Left lung (tissue), 14 donors: ENCODE measurements at places on chromosomes 12 and 14. TPM values are rescaled to one million over a fixed set of nuclear protein-coding genes. Genes with fewer than 3 reads are reported as not detected.

NANOG gene
- 0.21 TPM for total RNA-seq

RTL1 gene
- total RNA-seq: not detected

ARF6 gene
- 89.0 TPM for total RNA-seq

MSRB3 gene
- total RNA-seq: 48.4 TPM

COL2A1 gene
- 0.06 TPM for total RNA-seq

TAS2R20 gene
- 1.6 TPM for total RNA-seq

B4GALNT1 gene
- 2.0 TPM for total RNA-seq

EML5 gene
- total RNA-seq: 1.8 TPM

KRT6C gene
- not detected for total RNA-seq

GRCh38 chr12:14984766-14985285 lies 12.0 kb downstream of the PDE6H start:
- DNase-seq: no peak

DNA sequence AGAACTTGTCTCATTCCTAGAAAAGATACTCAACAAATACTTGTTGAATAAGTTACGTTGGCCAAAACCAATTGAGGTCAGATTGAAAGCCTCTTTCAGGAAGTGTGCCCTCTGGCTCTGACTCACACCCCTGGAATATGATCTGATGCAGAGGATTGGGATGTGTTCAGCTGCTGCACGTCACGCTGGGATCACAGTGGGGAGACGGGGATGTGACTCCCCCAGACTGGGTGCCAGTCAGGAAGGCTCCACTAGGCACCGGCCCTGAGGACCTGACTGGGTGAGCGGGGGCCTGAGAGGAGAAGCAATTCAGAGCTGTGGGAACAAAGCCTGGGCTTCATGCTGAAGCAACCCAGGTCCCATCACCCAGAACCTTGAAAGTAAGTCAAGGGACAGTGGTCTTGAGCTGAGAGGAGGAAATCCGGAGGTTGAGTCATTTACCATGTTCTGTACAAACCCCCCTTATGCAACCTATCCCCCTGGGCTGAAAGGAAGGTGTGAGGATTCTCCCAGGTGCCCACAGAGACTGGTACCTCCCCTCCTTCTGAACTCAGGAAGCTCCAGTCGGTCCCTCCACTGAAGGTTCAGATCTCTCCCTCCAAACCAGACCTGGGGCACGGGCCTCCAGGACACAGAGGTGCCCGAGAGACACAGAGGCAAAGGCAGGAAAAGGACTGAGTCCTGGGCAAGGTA lies 3.9 kb downstream of the CEBPE start:
- DNase-seq: no peak

GRCh38 chr14:69703047-69704039 lies 63.6 kb upstream of the SRSF5 start:
- no peak for DNase-seq

- no peak for DNase-seq
Observed at GRCh38 chr12:121099779-121100178, 32.9 kb upstream of the P2RX7 start.

DNA sequence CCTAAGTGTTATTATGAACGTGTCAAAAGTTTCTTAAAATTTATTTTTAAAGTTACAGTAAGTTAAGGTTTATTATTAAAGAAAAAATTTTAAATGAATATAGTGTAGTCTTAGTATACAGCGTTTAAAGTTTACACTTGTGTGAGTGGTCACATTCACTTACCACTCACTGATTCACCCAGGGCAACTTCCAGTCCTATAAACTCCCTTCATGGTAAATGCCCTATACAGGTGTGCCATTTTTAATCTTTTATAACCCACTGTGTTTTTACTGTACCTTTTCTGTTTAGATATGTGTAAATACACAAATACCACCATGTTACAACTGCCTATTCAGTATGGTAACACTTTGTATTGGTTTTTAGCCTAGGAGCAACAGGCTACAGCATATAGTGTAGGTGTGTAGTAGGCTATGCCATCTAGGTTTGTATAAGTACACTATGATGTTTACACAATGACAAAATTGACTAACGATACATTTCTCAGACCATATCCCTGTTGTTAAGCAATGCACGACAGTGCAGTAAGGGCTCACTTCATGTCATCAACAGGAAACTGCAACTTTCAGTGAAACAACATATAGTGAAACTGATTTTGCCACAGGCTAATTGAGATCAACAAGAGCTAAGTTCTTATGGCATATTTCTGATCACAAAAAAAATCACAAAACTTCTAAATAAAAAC lies 112.0 kb upstream of the TMCC3 start:
- no peak for DNase-seq

DNA sequence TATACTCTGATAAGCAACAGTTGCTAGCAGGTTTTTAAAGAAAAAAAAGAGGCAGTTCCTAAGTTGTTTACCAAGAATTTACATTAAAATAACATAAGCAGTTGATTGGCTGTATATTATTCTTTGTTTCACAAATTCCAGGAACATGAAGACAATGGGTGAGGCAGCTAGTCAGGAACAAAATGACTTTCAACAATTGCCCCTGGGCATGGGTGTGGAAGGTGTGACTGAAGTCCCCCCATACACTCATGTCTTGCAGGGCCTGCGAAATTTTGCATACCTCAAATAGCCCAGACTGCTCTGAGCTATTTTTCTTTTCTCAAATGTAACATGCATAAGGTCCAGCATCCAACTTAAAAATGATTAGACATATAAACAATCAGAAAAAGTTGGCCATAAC lies 267.2 kb upstream of the DIO3 start:
- no peak for DNase-seq

- DNase-seq: no peak
Observed at GRCh38 chr14:68413509-68413908, 379.4 kb downstream of the ZFP36L1 start.

DNA sequence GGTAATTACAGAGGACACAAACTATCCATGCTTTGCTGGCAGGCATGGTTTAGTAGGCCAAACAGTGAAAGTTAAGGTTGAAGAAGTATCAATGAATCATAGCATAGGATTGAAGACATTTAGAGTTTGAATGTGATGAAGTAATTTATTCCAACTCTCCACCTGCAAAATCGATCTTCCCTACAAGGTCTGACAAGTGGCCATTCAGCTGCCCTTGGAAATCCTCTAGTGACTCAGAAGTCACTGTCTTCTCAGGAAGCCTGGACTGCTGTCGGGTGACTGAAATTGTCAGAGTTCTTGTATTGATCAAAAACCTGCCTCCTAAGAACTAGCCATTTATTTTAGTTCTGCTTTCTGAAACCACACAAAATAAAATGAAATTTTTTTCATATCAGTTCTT lies 17.7 kb upstream of the STXBP6 start:
- DNase-seq: no peak

DNA sequence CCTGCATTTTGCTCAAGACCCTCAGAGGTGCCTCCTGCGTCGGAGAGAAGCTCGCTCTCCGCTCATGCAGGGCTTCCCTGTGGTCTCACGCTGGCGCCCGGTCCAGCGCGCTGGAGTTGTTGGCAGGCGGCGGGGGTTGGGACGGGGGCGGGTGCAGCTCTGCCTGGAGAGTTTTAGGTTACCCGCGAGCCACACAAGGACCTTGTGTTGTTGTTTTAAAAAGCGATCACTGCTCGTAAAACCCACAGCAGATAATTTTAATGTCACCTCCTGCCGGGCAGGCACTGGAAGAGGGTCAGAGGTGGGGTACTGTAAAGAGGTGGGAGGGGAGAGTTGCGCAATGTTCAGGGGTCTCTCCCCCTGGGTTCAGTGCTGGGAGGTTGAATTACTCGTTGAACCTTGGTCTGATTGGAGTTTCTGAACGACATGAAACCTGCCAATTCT lies 850 bp downstream of the SMOC1 start:
- no peak for DNase-seq

DNA sequence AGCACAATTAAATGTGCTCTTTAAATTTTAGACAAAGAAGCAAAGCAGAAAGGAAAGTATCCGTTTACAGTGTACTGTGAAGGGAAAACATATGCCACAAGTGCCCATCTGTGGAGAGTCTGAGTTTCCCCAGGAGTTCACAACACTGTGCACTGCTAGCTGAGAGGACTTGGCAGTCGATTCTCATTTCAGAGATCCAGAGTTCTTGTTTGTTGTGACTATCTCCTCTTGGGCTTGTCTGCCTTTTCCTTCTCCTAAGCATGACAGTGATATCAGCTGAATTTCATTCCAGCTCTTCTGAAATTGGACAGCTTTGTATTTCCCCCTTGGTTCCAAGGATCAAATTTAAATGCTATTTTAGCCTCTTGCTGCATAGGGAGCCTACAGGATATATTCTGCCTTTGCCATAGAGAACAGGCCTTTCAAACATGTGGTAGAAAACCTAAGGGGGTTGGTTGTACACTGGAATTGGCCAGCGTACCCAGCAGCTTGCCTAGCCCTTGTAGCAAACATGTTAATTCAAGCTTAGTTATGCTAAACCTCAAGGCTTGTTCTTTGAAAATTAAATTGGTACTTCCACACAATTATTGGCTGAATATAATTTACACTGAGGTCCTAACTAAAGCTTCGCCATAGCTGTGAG lies 259.2 kb upstream of the NOVA1 start:
- DNase-seq: no peak

GRCh38 chr12:16473610-16474326 lies 126.3 kb downstream of the MGST1 start:
- DNase-seq: no peak

DNA sequence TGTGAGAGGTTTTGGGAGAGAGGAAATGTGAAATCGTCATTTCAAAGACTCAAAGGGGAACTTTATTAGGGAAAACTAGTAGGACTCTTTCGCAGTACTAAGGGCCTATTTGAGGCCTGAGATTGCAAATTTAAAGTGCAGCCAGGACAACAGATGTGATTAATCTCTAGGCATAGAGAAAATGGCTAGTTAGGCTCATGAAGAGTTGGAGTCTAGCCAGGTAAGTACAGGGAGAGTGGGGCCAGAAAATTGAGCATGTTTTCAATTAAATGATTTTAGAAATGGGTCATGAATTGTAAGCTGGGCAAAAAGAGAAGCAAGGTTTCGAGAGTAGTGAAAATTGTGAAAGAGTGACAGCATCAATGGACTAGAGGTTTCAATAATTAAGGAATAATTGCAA lies 91.9 kb upstream of the LMNTD1 start:
- no peak for DNase-seq

DNA sequence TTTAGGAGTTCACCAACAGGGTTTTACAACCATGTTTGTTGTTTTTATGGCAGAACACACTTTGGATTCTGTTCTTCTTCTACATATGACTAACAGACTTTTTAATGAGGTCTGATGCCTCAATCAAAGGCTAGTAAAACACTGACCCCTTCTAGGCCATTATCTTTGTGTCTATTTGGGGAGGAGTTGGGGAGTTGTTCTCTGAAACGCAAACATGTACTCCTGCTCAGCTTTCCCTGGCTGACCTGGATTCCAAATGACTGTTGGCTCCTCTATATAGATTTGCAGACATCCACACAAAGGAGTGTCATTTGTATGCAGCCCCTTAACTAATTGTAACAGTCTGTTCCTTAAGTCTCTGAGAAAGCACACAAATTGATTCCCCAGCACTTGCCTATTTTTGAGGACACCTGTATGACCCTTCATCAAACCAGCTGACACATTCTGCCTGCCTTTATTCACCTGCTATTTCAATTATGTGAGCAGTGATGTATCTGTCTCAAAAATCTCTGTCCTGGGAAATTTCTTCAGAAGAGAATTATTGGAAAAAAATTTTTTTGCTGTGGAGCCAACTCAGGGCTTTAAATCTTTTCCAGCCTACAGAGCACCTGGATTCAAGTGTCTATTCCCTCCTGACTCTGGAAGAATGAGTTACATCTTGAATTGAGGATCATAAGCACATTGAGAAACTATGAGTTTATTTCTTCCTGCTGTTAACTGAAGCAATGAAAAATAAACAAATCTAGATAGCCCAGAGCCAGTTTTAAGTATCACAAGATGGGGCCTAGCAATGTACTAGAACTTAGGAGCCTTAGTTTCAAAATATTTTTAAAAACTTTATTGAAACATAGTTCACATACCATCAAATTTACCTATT lies 417.2 kb downstream of the RAD51B start:
- no peak for DNase-seq

DNA sequence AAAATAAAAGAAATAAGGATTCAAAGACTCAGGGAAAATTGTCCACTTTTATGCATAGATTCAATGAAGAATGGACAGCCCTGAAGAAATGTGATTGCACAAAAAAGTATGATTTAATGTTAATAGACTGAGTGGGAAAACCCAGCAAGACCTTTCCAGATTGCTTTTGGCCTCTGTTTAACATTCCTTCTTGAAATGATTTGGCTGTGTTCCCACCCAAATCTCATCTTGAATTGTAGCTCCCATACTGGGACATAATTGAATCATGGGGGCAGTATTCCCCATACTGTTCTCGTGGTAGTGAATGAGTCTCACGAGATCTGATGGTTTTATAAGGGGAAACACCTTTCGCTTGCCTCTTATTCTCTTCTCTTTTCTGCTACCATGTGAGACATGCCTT lies 1316.9 kb upstream of the SEL1L start:
- no peak for DNase-seq

- DNase-seq: peak; percentile 29
Observed at GRCh38 chr12:130161261-130162243, 712 bp upstream of the FZD10 start.

- DNase-seq: no peak
Observed at GRCh38 chr14:27929797-27930347, 836.7 kb upstream of the FOXG1 start.

DNA sequence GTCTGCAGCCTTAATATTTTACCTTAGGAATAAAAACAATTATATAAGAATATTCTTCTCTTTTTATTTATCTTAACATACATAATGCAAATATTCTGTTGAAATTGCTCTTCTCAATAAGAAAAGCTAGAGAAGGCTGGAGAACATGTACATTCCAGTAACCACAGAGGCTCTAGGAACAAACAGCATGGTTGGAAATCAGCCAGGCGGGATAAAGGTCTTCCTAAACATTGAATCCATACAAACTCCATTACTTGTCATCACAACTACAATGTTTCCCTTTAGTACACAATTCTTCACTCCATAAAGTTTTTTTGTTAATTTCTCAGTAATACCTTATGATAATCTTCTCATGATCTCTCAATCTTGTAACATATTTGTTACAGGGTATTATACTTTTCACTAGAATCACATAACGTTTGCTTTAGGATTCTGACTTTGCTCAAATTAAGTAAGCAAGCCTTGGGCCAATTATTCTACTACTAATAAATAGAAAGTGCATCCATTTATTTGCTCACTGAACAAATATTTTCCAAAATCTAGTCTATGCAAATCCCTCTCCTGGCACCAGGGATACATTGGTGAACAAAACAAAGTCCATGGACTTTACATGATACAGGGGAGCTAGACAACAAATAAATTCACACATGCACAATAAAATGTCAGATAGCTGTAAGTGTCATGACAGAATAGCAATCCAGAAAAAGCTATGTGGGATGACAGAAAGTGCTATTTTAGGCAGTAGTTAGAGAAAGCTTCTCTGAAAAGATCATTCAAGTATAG lies 237.5 kb upstream of the TMTC1 start:
- DNase-seq: no peak

DNA sequence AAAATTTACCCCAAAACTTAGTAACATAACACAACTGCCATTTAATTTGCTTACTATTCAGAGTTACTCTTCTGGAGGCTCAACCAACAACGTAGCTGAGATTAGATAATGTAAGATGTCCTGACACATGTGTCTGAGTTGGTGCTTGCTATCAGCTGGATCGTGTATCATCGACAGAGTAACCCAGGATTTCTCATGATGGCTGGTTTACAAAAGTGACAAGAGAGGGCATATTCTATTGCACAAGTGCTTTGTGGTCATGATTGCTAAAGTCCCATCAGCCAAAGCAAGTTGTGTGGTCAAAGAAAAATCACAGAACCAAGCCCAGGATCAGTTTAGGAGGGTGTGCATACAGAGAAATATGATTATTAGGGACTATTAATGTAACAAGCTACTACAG lies 73.4 kb downstream of the CAPZA3 start:
- no peak for DNase-seq
